CMK (cell line): ENCODE measurements at places on chromosomes 5 and 9.

DNA sequence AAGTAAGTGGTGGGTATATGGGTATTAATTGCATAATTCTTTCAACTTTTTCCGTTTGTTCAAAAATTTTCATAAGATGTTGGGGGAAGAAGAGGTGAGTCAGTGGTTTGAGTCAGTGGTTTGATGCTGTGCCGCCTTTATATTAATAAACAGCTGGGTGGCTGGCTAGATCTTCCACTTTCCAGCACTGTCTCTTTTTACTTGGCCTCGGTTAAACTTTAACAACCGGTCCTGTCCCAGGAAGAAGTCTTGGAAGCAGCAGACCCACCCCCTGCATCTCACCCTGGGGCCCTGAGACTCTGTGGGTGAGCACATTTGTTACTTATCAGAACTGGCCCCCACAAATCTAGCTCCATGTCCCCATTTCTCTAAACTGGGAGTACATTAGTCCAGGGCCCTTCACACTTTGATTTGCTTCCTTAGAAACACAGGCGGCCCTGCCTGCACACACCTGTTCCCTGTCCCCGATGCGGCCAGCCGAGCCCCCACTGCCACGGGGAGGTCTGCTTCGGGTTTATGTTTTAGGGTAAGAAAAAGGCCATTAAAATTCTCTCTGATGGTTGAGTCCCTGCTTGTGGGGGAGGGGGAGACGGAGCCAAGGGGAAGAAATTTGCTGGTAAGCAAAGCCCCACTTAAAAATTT, 90.7 kb downstream of the PTCH1 start:
- DNase-seq = no peak

DNA sequence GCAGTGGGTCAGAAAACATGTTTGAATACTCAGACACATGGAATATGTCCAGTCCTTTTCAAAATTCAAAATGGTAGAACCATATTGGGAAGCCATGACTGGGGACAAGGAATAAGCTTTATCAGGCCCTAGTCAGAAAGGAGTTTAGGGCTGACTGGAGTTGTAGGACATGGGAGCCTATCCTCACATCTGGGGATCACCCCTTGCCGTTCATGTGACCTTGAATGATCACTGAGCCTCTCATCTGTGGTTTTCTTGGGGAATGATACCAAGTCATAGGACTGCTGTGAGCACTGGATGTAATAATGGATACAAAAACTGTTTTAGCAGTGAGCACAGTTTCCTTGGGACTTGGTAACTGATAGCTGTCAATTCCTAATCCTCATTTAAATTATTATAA, 84.7 kb downstream of the IQGAP2 start:
- DNase-seq = no peak

- no peak for DNase-seq
These were observed 73.4 kb upstream of the PPARGC1B start for GRCh38 chr5:149656576-149657182.

DNA sequence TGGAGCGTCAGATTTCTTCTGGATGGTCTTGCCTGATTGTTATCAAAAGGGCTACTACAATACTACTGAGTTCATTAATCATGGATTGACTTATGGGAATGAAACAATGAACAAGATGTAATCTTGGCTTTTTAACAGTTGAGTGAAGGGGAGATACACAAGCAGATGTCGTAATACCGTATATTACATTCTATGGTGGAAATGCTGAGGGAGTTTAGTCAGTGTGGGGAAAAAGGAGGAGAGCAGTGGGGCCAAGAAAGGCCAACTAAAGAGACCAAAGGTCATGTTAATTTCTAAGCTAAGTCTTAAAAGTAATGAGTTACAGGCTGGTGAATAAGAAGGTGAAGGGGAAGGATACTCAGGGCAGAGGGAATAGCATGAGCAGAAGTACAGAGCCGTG, 29.0 kb upstream of the PSAT1 start:
- no peak for DNase-seq

DNA sequence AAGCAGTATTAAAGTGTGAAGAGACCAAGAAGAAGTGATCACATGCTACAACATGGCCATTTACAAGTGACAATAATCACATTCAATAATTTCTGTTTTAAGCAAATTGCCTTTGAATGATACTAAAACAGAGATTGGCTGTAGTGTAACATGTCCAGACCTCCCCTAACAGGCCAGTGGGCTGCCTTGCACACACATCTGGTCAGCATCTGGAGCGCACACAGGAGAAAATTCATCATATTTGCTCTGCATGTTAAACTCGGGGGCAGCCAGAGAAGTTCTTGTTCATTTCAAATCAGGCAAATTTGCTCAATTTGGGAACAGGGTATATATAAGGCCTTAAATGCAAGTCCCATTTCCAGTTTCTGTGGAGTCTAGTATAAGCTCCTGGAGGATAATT, 111.1 kb upstream of the FBXL7 start:
- DNase-seq = no peak

GRCh38 chr5:111863801-111864200, 106.8 kb upstream of the NREP start:
- no peak for DNase-seq

DNA sequence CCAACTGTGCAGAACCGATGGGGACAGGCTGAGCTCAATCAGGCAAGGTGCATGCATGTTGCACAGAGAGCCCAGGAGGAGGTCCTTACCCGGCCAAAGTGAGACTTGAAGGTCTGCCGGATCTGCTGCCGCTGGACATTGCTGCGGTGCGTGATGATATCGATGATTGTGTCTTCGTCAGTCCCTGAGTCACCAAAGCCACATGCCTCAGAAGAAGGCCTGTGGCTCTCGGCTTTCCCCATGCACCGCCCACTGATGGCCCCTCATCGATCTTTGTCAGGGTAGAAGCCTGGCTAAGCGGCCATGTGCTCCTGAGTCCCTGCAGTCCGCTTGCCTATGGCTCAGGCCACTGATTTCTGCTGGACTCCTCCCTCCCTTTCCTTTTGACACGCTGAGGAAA, 34.8 kb downstream of the ANXA6 start:
- no peak for DNase-seq

DNA sequence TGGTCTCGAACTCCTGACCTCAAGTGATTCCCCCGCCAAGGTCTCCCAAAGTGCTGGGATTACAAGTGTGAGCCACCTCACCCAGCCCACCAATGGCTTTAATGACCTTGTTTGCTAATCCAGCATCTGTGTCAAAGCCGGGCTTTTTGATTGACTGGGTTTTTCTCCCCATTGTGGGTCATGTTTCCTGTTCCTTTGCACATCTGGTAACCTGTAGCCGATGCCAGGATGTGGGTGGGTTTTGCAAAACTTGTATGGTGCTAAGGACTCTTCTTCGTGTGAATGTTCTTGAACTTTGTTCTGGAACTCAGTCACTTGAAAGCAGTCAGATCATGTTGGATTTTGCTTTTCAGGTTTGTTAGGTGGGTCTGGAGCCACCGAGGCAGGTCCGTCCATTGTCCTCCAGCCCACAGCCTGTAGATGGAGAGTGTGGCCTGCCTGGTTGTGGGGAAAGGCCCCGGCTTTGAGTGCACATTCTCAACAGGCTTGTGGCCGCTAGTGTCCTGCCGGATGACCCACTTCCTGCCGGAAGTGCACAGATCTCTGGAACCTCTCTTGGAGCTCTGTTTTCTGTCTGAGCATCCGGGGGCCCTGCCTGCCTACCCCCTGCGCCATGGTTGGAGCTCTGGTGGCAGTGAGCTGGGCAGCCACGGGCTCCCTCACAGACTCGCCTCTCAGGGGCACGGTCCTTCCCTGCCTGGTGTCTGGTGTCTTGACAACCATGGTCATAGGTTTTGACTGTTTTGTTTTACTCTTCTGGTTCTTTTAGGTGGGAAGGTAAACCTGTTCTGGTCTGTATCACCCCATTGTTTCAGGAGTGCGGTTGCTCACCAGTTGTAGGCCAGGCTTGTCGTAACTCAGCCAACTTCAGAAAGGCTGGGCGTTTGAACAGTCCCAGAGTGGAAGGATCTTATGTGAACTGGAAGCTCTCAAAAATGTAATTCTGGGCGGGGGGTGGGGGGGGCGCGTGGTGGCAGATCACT, 69.6 kb upstream of the CACNA1B start:
- DNase-seq = no peak

DNA sequence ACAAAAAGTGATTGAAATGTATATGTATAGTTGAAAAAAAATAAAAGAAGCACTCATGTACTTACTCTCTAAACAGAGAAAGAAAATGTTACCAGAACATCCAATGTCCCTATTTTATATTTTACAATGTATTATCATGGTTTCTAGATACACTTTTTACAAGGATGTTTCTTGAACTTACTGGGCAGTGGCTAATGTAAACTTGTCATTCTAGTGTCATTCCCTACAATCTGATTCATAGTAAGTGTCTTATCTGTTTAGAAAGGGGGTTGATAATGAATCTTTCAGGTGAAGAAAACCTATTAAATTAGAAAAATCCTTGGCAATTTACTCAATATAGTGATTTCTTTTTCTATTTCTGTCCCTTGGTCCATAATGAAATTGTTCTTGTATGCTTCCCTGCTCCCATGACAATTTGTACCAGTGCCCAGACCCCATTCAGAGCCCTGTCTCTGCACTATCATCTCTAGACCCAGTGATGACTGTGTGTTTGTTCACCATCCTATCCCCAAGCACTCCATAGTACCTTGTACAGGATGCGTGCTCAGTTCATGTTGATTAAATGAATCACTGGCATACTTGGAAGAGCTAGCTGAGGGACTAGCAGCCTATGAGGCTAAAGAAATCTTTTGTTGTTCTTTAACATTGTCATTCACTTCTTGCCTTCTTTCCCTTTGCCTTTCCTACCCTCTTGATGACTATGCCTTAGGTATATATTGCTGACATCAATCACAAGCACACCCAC, 101.2 kb downstream of the HMHB1 start:
- no peak for DNase-seq

DNA sequence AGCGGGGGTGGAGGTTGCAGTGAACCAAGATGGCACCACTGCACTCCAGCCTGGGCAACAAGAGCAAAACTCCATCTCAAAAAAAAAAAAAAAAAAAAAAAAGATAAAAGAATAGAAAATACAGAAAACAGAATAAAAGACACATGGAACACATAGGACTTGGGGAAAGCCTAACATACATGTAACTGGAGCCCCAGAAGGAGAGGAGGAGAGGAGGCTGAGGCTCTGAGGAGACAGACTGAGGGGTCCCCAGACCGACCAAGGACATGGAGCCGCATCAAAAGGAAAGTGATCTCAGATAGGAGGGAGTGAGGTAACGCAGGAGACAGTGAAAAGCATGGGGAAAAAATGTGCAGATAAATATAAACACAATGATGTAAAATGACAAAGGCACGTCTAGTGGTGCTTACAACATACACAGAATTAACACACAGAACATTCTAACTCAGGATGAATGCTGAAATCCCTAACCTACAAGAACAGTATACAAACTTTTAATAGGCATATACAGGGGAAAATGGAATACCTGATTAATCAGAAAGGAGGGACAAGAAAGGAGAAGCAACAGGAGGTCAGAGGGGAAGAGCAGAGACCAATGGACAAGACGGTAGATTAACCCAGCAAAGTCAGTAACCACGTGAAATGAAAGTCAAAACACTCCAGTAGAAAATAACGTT, 65.2 kb upstream of the UBAC1 start:
- DNase-seq = no peak

DNA sequence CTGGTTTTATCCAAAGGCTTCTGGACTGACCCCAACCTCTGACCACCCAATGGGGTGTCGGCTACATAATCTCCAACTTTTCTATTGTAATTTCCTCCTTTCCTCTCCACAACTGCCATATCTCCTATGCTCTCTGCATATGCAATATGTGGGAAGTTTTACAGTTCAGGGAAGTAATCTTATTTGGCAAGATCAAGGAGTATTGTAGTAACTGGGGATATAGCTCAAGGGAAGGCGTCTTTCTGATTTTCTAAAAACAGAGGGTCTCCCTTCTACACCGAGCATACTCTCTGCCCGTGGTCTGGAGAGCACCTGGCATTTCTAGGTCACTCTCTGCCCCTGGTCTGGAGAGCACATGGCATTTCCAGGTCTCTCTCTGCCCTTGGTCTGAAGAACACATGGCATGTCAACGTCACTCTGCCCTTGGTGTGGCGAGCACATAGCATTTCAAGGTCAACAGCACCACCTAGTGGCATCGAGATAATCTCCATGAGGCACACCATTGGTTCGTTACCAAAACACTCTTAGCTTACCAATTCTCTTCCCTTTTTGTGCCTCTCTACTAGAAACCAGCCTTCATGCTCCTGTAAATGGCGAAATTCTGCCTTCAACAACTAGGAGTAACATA, 616.4 kb upstream of the NUDT12 start:
- DNase-seq = peak; percentile 35

GRCh38 chr5:106843812-106844416, 826.8 kb downstream of the EFNA5 start:
- DNase-seq = no peak

DNA sequence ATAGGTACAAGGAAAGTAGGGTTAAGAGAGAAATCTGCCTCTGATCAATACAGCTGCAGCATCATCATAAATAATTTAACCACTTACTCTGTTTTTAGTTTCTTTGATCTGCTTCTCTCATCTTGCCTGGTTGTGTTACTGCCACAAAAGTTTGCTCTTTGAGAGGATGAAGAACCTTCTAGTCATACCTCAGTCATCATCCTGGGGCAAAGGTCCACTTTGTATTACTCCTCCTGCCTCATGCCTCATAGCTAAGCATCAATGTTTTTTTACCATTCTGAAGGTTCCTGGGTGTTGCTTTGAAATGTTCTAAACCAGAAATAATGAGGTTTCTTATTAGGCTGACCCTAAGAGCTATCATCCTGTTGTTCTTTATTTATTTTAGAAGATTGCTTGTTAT, 17.1 kb upstream of the TRIM36 start:
- no peak for DNase-seq

DNA sequence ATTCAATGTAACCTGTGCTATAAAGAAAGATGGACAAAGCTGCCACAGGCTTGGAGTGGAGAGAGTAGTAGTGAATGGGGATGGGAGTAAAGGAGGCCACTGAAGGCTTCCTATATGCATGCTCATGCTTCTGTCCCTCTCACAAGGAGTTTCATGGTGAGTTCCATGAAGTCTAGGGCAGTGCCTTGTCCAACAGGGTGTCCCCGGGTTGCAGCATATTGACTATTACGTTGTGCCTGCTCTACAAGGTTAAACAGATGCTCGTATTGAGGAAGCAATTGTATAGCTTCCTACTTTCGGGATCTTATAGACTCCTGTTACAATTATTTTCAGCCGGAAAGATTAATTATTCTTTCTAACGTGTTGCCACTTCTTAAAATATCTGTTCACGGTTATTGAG, 129.1 kb upstream of the PIK3R1 start:
- DNase-seq = no peak

GRCh38 chr5:73529081-73529480, 30.8 kb downstream of the BTF3 start:
- no peak for DNase-seq

GRCh38 chr5:15594977-15595568, 95.1 kb downstream of the FBXL7 start:
- no peak for DNase-seq

GRCh38 chr5:16617274-16617968, 624 bp upstream of the RETREG1 start:
- DNase-seq = no peak
